ENCODE measurements at places on chromosomes 5 and 9.

DNA sequence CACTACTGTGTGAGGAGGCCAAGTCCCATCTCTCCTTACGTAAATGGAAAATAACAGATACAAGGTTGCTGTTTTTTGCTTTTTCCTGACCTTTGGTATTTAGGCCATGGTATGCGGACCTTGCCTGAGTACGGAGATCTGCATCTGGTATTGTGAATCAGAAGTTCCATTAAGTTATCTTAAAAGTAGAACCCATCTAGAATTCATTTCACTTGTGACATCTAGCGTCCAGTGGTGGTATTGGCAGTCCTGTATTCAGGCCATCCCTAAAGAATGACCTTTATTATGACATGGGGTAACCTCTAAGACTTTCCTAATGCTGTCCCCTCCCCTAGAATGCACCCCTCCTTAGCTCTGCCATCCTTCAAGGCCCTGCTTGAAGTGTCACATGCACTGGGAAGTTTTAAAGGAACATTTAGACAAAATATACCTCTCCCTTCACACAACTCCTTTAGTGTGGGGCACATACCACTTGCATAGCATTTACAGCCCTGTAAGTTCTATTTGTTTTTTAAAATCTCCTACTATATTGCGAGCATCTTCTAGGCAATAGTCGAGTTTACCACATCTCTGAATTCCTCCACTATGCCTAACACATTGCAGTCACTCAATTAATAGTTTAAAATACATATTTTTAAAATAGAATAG, 1.9 kb upstream of the SPDL1 start:
- DNase-seq: peak; percentile 50

- DNase-seq: no peak
Measured at GRCh38 chr5:105054406-105054805, 1491.8 kb upstream of the NUDT12 start.

DNA sequence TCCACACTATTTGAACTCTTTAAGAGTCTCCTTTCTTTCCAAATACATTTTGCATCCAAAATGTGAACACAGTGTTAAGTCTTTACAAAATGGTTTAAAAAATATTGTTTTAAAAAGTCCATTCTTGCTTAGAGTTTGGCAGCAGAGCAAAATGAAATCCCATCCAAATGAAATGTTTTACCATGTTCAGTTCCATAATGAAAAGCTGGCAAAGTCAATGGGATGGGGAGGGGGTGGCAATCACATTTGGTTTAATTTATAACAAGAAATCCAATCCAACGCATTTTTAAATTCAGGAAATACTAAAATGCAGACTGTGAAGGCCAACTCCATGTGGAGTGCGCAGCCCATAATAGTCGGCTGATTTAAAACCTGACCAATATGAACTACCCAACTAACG, 39.4 kb downstream of the MRPL36 start:
- no peak for DNase-seq

- no peak for DNase-seq
Measured at GRCh38 chr5:14545862-14546261, 35.7 kb upstream of the OTULINL start.

DNA sequence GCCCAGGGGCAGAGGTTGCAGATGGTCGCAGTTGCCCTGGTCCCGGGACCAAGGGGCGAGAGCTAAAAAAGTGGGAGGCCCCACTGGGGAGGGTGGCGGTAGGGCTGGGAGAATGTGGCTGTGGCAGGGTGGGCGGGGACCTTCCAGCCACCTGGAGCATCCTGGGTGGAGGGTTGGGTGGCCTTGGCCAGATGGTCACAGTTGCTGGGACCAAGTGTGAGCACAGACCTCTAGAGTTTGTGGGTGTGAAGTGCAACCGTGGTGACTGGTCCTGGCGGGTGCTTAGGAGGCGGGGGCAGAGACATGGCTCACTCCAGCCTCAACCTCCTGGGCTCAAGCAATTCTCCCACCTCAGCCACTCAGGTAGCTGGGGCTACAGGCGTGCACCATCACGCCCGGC, 5.7 kb upstream of the TRAF2 start:
- DNase-seq: no peak

- no peak for DNase-seq
Measured at GRCh38 chr5:154267516-154267915, 77.0 kb downstream of the GALNT10 start.

- DNase-seq: no peak
Measured at GRCh38 chr9:84325347-84325973, 15.1 kb downstream of the SLC28A3 start.

DNA sequence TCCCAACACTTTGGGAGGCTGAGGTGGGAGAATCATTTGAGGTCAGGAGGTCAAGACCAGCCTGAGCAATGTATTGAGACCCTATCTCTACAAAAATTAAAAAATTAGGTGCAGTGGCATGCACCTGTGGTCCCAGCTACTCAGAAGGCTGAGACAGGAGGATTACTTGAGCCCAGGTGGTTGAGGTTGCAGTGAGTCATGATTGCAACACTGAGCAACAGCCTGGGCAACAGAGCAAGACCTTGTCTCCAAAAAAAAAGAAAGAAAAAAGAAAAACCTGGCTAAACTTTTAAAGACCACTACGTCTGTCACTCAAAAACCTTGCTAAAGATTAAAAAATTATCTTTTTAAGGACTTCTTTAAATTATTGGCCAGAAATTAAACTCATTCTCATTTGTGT, 59.8 kb upstream of the ABCA1 start:
- DNase-seq: no peak

DNA sequence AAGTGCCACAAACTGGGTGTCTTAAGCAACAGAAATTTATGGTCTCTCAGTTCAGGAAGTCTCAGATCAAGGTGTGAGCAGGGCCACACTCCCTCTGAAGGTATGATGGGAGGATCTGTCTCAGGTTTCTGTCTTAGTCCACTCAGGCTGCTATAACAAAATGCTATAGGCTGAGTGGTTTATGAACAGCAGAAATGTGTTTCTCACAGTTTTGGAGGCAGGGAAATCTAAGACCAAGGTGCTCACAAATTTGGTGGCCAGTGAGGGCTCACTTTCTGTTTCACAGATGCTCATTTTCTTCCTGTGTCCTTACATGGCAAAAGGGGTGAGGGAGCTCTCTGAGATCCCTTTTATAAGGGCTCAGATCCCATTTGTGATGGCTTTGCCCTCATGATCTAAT, 281.4 kb downstream of the CWC27 start:
- DNase-seq: no peak

- no peak for DNase-seq
Measured at GRCh38 chr9:121305269-121305994, 37.5 kb downstream of the GSN start.

DNA sequence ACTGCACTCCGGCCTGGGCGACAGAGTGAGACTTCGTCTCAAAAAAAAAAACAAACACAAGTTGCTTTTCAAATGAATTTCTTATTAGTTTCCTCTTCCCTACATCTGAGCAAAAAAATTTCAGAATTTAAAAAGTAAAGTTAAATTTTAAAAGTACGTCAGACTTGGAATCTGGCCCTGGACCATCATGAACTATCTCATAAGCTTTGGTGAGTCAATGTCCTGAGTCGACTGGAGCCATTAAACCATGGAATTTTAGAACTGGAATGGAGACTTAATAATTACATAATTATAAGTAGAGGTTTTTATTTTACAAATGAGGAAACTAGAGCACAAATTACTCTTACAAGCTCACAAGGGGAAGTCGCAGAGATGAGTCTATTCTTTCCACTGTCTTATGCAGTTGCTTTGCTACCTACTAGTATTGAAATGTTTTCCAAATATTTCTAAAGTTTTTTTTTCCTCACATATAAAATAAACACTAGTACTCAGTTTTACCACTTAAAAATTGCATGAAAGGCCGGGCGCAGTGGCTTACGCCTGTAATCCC, 98.0 kb upstream of the ZNF608 start:
- DNase-seq: no peak

DNA sequence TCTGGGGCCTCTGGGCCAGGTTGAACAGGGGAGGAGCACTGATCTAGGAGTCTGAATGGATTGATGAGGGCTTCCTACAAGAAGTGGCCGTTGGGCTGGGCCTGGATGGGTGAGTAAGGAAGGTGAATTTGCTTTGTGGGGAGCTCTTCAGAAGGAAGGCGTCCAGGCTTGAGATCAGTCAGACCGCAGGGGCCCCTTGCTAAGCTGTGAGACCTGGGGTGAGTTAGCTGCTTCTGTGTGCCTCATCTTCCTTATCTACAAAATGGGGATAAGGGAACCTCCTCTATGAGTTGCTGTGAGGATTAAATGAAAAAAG, 1.1 kb upstream of the SYNPO start:
- DNase-seq: no peak

GRCh38 chr9:71859939-71860338, 51.1 kb downstream of the ABHD17B start:
- DNase-seq: no peak

Measured in activated T-cell treated with anti-CD3 and anti-CD28 coated beads for 4 hours (primary cell).